CD4-positive, alpha-beta T cell treated with Interleukin-15 for 4 hours (primary cell): ENCODE measurements at places on chromosomes 6 and 20.

- DNase-seq = no peak
Observed at GRCh38 chr6:130912434-130912833, 85.2 kb downstream of the SMLR1 start.

- DNase-seq = no peak
Observed at GRCh38 chr6:64482631-64483030, 847.0 kb downstream of the PHF3 start.

DNA sequence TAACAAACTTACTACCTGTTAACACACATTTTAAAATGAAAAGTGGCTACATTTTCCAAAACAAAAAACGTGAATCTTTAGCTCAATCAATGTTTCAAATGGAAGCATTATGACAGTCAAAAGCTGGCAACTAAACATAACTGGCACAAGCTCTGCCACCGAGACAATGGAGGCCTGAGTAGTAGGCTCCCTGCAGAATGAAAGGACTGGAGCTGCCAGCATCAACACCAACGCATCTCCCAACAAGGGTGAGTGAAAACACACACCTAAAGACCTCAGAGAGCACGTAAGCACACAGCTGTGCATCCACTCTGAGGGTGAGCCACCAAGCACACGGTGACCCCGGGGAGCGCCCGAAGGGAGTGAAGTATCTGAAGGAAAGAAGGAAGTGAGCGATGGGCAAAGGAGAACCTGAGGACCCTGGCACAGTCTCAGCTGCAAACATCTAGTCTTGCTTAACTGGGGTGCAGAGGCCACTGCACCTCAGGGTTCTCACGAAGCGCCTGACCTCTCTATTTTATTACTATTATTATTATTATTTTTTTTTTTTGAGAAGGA lies 1.6 kb upstream of the ADRM1 start:
- no peak for DNase-seq

DNA sequence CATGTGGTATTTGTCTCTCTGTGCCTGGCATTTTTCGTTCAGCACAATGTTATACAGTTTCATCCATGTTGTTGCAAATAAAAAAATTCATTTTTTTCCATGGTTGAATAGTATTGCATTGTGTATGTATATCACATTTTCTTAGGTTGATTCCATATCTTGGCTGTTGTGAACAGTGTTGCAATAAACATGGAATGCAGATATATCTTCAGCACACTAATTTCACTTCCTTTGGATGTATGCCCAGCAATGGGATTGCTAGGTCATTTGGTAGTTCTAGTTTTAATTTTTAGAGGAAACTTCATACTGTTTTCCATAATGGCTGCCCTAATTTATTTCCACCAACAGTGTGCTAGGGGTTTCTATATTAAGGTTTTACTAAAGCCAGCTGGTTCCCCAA lies 52.6 kb downstream of the GFRAL start:
- no peak for DNase-seq

DNA sequence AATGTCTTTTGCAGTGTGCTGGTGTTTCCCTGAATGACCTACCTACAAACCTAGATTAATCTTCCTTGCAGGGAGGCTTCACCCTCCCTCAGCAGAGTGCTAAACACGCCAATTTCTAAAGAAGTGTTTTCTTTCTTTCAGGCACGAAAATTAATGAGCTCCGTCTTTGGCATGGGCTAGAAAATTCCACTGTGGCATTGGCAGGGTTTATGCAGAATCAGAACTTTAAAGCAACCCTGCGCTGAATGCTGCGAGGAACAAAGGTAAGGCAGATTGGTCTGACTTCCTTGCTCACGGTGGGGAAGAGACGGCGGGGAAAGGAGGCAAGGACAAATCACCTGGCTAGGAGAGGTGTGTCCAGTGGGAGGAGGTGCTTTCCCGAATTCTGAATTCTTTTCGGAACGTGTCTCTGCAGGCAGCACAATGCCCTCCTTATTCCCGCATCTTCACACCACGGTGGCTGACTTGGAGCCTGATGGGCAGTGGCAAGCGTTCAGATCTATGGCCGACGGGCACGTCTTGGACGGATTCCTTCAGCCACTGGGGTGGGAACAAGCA lies 6.2 kb upstream of the BANF2 start:
- DNase-seq = no peak

DNA sequence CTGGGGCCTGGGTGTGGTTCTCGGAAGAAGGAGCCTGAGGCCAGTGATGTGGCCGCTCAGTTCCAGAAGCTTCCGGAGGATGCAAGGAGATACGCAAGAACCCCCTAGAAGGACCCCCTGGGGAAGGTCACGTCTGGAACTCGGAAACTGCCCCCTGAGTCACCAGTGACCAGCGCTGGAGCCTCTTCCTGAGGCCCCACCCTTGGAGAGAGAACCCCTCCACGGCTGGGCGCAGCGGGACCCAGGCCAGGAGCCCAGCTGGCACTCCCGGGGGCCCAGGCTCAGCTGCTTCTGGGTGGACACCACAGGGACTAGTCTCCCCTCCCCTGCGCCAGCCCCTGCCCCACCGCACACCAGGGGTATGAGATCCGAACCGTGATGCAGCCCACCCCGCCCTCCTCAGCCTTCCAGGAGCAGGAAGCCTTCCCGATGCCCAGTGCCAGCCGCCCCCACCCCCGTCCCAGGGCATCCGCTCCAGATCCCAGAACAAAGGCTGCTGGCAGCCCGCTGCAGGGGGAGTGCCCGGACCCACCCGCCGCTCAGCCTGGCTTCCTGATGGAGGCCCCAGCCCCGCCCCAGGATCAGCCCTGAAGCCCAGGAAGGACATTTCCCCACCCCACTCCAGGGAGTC lies 7.5 kb downstream of the LAMA5 start:
- DNase-seq = no peak

DNA sequence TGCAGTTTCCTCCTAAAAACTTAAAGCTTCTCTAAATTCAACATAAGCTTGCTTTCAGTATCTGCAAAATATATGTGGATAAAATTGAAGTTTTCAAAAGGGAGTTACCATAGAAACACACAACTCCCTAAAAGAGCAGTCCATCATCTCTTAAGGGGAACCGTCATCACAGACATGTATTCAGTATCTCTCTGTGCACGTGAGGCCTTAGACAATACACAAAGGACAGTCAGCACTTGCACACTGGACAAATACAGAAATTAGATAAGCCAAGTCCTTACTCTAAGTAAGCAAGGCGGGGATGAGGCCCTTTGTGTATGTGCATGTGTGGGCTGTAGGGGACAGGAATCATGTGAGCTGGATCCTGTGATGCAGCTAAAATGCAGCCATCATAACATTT lies 136.6 kb downstream of the BACH2 start:
- DNase-seq = no peak

DNA sequence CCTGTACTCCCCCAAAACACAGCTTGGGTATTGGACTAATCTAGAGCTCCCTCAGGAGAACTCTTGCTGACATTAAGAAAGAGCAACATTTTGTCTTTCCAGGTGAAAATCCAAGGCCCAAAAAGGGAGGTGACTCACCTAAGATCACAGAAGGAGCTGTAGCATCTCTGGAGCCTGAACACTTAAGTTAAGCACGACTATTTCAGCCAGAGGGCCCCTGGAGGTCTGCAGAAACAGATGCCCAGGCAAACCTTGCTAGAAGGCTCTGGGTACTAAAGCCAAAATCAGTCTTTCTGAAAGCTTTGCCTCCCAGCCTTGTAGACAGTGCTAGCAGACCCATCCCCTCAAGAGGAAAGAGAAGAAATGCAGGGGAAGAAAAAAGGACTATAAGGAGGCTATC lies 8.8 kb downstream of the EDN1 start:
- no peak for DNase-seq
